AG10803 (cell line): ENCODE measurements at places on chromosomes 6 and 20.

GRCh38 chr20:34269996-34270627, 28.9 kb downstream of the ASIP start:
- no peak for DNase-seq

DNA sequence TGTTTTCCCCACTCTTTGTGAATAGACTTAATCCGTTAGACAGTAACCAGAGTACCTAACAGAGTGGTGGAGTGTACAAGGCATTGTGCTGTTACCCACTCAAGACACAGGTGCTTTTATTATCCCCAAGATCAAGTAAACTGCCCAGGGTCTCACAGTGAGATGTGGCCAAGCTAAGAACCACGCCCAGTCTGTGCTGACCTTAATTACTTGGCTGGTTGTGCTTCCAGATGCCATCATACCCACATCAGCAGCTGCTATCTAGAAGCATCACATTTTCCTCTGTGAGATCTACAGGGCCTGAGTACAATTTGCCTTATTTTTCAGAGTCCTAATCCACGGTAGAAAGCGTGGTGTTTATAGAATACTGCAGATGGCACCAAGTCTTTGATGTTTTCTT, 70.3 kb downstream of the GFRA4 start:
- DNase-seq: no peak

DNA sequence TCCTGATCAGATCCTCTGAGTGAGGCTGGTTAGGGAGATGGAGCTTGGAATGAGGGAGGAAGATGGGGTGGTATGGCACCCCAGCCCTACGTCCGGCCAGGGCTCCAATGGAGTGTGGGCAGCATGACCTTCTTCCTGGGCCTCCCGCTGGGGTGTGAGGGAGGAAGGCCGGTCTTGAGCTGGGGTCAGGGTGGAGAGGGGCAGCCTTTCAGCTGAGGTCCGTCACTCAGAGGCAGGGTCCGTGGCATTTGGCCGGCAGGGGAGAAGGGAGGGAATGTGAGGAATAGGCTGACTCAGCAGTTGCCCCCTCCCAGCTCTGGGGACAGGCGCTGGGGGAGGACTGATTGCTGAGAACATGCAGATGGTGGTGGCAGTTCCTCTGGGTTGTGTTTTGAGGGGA, 25.5 kb upstream of the VEGFA start:
- DNase-seq: no peak

GRCh38 chr6:145798530-145798929, 16.1 kb downstream of the FBXO30 start:
- DNase-seq: no peak
